ENCODE measurements at places on chromosomes 12 and 14.

GRCh38 chr12:93914281-93914680 lies 234.1 kb upstream of the PLXNC1 start:
- no peak for DNase-seq

DNA sequence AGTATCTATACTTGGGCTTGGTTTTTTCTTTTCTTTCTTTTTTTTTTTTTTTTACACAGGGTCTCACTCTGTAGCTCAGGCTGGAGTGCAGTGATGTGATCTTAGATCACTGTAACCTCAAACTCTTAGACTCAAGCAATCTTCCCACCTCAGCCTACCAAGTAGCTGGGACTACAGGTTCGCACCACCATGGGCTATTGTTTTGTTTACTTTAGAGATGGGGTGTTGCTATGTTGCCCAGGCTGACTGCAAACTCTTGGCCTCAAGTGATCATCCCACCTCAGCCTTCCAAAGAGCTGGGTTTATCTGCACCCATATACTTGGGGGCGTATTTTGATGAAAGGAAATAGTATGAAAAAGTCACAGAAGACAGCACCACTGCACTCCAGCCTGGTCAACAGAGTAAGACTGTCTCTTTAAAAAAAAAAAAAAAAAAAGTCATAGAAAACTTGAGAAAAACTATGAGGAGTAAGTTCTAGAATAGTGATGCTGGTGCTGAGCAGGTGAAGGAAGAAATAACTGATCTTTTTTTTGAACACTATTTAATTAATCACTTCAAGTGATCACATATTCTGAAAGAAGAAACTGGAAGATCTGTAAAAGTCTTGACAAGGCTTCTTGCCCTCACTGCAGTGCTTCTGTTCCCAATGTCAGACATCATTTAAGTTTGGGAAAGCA lies 53.8 kb upstream of the NPFF start:
- no peak for DNase-seq

DNA sequence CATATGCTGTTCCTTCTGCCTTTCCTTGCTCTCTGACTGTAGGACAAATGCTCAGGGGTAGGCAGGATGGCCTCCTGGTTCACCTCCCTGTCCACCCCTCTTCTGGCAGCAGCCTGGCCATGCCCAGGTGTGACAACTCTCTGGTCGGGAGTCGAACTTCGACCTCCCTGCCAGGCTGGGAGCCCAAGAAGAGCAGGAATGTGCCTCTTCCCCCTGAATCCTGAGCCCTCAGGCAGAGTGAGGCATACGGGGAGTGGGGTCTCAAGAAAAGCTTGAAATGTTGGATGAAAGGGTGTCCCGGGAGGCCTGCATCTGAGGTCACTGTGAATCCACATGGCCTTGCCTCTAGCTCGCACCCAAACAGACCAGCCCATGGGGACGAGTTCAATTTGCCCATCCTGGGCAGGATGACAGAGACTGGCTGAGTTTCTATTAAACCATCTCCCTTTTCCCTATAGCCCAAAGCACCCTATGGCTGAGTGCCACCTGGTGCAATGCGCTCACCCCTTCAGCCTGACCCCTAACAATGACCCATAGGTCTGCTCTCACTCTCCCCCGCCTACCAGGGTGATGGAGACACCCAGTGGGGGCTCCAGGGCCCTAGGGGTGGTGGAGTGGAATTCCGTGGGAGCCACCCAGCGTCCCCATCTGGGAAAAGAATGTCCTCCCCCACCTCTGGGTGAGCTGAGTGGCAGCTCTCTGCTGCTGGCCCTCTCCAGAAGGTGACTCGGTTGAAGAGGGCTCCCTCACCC lies 52.9 kb upstream of the DIO3 start:
- no peak for DNase-seq

GRCh38 chr14:100165376-100165775 lies 5.9 kb upstream of the DEGS2 start:
- DNase-seq = no peak

DNA sequence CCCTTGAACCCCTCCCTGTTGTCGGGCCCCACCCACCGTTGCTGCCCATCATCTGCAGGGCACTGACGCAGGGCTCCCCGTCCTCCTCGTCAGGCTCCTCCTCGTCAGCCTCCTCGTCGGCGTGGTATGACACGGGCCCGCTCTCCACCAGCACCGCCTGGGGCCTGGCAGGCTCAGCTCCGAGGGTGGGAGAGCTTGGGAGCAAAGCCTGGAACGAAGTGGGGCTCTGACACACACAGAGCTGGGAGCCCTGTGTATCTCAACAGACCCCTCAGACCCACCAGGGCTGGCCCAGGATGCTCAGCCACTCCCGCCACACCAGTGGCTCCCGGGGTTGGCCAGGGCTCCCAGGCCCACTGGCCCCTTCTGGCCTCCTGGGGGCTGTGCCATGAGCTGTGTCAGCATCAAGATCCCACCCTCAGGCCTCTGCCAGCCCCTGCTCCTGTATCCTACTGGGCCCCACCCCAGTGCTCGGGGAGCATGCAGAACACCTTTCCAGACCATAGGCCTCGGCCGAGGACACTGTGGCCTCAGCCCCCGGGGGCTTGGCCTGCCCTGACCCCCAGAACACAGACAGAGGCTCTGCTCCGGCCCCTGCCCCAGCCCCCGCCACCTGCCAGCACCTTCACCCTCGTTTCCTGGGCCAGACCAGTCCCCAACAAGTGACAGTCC lies 30.1 kb upstream of the NUDT14 start:
- DNase-seq = no peak

GRCh38 chr12:49693931-49694444 lies 13.2 kb downstream of the FMNL3 start:
- DNase-seq = no peak

DNA sequence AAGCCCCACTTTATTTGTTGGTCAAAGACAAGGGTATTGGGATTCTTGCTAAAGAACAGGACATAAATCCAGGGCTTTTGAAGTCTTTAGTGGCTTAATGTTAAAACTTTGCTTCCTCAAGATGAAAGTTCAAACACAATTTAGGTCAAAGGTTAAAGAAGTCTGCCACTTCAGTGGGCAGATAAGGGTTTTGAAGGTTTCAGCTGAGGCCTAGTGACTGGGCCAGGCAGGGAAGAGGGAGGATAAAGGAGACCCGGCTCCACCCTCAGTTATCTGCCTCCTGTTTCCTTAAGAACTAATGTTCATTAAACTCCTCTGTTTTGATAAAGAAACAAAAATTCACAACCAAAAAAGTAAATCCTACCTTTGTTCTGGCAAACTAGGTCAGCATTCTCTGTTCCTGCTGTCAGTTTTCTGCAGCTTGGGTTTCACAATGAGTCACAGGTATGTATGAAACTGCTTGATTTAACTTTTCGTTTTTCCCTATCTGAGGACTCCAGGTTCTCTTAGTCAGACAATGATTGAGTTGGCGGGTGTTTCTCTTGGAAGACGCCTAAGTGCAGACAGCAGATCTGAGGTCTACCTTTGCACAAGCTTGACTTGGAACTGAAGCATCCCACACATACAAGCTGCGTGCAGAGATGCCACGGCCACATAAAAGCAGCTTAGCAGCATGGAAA lies 208.3 kb downstream of the EXOC5 start:
- no peak for DNase-seq

DNA sequence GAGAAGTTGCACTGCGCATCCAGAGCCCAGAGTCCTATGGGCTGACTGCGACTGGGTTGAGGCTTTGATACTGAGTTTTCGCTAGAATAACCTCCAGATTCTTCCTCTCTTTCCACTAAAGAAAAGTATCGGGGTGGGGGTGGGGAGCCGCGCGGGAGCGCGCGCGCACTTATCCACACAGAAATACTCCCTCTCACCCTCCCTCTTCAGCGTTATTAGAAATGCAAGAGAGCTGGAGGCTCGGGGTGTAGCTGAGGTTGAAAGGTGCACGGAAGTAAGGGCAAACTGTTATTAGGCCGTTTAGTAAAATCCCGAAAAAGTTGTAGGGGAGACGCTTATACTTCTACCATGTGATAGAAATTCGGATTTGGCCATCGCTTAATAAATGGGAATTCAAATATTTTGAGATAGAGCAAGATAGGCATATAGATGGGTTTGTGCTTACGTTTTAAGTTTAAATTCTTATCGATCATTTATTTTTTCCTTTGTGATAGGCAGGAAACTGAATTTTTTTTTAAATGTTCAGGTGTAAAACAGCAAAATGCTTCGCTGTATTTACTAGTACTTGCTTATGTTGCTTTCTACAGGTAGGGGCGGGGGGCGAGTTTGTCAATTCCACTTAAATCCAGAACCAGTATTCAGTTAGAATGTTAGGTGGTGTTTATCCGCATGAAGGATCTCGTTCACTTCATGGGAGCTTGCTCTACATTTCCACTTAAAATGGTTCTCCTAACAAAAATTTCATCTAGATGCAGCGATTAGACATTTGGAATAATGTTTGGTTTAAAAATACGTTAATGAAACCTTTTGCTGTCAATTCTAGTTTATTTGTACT lies 1.1 kb downstream of the ARHGAP5 start:
- DNase-seq = no peak

GRCh38 chr12:120710031-120710804 lies at the start of gene UNC119B:
Gene UNC119B, plus strand, starts transcription at chr12:120710458. Its CDS starts 17 bp downstream, at chr12:120710475.
- DNase-seq = peak; percentile 47

GRCh38 chr12:68490476-68490875 lies 120.2 kb upstream of the RAP1B start:
- no peak for DNase-seq

DNA sequence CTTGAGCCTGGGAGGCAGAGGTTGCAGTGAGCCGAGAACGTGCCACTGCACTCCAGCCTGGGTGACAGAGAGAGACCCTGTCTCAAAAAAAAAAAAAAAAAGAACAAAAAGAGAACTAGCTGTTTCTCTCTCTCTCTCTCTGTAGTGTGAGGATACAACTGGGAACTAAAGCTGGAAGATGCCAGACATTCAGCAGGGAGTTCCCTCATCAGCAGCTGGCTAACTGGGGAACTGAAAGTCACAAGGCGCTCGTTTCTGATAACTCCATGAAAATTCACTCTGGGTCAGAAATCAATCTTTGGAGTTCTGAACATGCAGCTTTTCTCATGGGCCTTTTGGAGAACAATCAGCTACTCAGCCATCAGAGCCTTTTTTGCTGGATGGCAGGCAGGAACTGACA lies 43.5 kb upstream of the MAP1LC3B2 start:
- no peak for DNase-seq

- DNase-seq = no peak
Observed at GRCh38 chr12:58860056-58860787, 60.1 kb downstream of the LRIG3 start.

- no peak for DNase-seq
Observed at GRCh38 chr12:19938031-19938430, 430.3 kb upstream of the PDE3A start.

DNA sequence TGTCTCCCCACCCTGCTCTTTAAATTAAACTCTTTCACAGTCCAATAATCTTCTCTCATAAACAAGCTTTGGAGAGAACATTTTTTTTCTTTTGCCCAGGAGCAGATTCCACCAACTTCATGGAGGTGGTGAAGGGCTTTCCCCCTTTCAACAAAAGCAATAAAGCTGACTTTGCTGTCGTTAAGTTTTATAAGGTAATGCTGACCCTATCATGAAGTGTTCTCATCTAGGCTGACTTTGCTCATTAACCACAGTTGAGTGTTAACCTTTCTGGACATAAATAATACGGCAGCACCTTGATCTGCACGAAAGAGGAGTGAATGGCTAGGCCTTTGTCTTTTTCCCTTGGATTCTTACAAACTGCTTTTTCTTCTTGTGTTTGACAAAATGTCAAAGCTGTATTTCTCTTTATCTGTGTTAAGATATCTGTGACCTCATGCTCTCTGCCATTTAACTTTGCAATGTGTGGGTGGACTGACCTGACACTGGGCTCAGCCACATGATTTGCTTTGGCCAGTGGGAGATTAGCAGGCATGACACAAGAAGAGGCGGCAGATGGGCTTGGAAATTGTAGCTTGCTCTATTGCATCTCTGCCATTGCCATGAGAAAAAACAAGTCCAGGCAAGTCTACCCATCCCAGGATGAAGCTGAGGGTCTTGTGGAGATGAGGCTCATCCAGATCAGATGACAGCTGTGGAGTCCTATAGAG lies 470.9 kb upstream of the CCDC196 start:
- DNase-seq = no peak

DNA sequence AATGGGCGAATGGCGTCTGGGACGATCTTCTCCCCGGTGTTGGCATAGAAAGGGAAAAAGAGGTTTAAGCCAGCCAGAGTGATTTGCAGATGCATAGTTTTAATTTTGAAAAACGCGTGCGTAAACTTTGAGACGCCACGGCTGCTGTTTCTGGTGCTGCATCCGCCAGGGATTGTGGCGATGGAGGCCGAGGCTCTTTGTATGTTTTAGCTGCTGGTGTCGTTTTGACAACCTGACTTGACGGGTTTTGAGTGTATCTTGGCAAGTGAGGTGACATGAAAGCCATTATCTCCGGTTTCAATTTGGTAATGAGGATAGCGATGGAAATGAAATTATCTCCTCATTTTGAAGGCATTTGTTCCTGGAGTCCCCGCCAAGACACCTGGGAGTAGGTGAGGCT lies 1.6 kb downstream of the PTGDR start:
- no peak for DNase-seq

DNA sequence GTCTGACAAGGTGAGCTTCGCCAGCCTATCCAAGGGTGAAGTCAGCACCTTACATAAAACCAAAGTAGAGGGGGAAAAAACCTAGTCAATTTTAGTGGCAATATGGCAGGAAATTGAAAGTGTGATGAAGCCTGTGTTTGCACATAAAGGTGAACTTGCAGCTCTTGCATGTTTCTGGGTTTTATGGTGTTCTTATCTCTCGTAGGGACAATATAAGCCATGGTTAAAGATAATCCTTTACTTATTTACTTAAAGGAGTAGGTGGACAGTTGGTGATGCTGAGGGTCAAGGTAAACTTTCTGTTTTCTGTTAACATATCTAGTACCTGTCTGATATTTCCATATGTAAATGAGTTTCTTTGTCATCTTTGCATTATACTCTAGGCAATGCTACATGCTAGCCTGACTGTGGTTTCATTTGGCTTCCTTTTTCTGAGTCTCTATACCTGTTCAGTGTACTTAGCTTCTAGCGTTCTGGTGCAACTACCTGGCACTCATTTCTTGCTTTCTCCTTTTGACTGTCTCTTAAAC lies 32.8 kb downstream of the CCDC91 start:
- DNase-seq = no peak

DNA sequence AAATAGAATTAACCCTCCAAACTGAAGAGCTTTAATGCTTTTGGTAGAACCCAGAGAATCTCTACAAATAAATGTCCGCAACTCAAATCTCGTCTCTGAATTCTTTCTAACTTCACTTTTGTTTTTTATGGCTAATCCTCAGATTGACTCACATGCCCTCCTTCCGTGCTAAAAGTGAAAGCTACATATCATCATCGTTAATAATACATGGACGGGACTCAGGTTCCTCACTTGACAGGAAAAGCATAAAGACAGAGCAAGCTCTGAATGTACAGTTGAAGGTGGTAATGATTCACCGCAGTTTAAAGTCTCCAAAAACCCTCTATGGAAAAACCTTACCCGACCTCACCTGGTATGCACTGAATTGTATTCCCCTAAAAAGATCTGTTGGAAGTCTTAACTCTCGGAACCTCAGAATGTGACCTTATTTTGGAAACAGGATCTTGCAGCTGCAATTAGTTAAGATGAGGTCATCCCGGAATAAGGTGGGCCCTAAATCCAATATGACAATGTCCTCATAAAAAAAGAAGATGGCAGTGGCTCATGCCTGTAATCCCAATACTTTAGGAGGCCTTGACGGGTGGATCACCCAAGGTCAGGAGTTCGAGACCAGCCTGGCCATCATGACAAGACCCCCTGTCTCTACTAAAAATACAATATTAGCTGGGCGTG lies 147.4 kb upstream of the FOXN3 start:
- no peak for DNase-seq
